Testis (tissue), 5 donors: ENCODE measurements at places on chromosomes 2 and 18.

DNA sequence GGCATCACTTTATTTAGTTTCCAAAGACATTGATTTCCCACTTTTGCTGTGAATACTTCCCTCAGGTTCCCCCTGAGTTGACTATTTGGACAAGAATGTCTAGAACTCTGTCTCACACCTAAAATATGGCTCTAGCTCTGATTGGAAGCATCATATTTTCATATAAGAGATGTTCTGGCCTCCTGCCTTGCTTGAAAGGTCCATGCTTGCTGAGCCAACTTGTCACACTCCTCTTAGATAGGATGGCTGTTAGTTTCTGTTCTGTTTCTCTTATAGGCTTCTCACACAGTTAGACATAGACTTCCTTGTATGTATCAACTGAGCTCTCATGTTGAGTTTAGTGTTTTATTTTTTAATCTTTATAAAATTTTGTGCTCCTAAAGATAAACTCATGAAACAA lies 87.1 kb downstream of the CNTNAP5 start:
- H3K27ac ChIP-seq = no peak overlapping the region
- H3K4me1 ChIP-seq = no peaks in the 10 kb centered on the region
- no peaks in the 10 kb centered on the region for H3K36me3 ChIP-seq
- H3K27me3 ChIP-seq = no peaks in the 10 kb centered on the region

GRCh38 chr18:63410792-63411191 lies 11.5 kb downstream of the VPS4B start:
- H3K4me1 ChIP-seq = peaks cover 6% of the 10 kb centered on the region
- no peak overlapping the region for H3K27ac ChIP-seq
- no peak for DNase-seq
- no peaks in the 10 kb centered on the region for H3K36me3 ChIP-seq

GRCh38 chr2:54609241-54609640 lies 114.2 kb upstream of the EML6 start:
- no peaks in the 10 kb centered on the region for H3K36me3 ChIP-seq
- no peaks in the 10 kb centered on the region for H3K27me3 ChIP-seq
- no peak for DNase-seq
- no peak overlapping the region for H3K4me3 ChIP-seq

DNA sequence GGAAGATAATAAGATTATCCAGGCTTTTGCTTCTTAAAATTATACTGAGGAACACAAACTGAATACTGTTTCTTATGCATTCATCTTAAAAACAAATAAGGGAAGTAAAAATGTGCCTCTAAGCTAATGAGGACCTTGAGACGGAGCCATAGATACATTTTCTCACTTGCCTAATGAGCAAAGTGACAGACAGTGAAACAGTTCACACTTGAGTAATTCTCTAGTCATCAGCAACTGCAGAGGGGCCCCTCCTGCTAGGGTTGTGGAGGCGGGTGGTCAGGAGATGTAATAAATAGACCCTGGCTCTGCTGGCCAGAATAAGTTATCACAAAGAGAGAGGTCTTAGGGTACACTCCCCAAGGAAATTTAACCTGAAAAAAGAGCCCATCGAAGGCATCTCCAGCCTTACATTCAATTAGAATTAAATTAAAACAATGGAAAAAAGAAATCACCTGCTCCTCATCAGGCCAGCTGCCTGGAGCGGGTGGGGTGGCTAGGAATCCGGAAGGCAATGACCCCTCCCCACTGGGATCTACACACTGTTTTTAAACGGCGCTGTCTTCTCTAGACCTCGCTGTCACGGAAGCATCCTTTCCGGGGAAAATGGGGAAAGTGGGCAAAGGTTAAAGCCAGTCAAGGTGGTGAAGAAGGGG lies 32.6 kb upstream of the INSIG2 start:
- no peaks in the 10 kb centered on the region for H3K27me3 ChIP-seq
- no peak overlapping the region for H3K4me3 ChIP-seq
- no peaks in the 10 kb centered on the region for H3K36me3 ChIP-seq

DNA sequence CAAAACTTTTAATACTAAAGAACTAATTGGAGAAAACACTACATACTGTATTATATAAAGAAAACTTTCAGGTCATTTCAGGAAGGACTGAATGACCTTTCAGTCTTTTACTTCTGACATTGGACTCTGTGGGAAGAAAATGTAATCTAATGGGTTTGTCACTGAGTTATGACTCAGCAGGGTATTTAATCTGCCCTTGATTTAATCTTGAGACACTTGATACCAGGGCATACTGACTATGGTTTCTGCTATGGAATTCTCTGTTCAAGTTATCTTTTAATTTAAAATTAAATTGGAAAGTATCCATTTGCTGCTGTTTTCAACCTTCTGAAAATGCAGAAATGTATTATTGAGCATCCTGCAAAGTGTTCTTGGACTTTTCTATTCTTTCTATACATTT lies 354.2 kb upstream of the GALNT5 start:
- no peak for DNase-seq
- no peaks in the 10 kb centered on the region for H3K4me1 ChIP-seq
- H3K4me3 ChIP-seq = no peak overlapping the region

GRCh38 chr2:69456950-69457445 lies 19.8 kb upstream of the NFU1 start:
- no peak overlapping the region for H3K4me3 ChIP-seq
- H3K36me3 ChIP-seq = no peaks in the 10 kb centered on the region
- no peaks in the 10 kb centered on the region for H3K27me3 ChIP-seq
- no peak for DNase-seq
- H3K4me1 ChIP-seq = no peaks in the 10 kb centered on the region

- H3K27ac ChIP-seq = no peak overlapping the region
- H3K36me3 ChIP-seq = no peaks in the 10 kb centered on the region
- no peak overlapping the region for H3K4me3 ChIP-seq
- DNase-seq = no peak
Measured at GRCh38 chr2:196101325-196101991, 32.8 kb upstream of the DNAH7 start.

- no peak overlapping the region for H3K4me3 ChIP-seq
- no peaks in the 10 kb centered on the region for H3K27me3 ChIP-seq
- no peak for DNase-seq
- H3K36me3 ChIP-seq = no peaks in the 10 kb centered on the region
Measured at GRCh38 chr18:79422022-79422782, 26.5 kb downstream of the NFATC1 start.

GRCh38 chr2:102141970-102142828 lies at the start of gene IL1R1:
Gene IL1R1, plus strand, starts transcription at chr2:102142746. Its CDS starts 14,979 bp downstream, at chr2:102157725.
- H3K27ac ChIP-seq = peak within 1 kb of the TSS; percentile 73
- peaks cover 11% of the 10 kb centered on the region for H3K4me1 ChIP-seq
- no peaks in the 10 kb centered on the region for H3K27me3 ChIP-seq
- DNase-seq = peak; percentile 81
- H3K4me3 ChIP-seq = peak within 1 kb of the TSS; percentile 59
- no peaks in the 10 kb centered on the region for H3K36me3 ChIP-seq

DNA sequence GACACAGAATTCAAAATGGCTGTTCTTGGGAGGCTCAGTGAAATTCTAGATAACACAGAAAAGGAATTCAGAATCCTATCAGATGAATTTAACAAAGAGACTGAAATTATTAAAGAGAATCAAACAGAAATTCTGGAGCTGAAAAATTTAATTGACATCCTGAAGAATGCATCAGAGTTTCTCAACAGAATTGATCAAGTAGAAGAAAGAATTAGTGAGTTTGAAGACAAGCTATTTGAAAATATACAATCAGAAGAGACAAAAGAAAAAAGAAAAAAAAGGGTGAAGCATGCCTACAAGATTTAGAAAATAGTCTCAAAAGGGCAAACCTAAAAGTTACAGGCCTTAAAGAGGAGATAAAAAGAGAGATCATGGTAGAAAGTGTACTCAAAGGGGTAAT lies 12.0 kb upstream of the RANBP2 start:
- no peaks in the 10 kb centered on the region for H3K4me1 ChIP-seq
- H3K36me3 ChIP-seq = no peaks in the 10 kb centered on the region
- no peak overlapping the region for H3K4me3 ChIP-seq
- H3K27me3 ChIP-seq = no peaks in the 10 kb centered on the region
- no peak for DNase-seq
- no peak overlapping the region for H3K27ac ChIP-seq

- no peak for DNase-seq
- H3K36me3 ChIP-seq = no peaks in the 10 kb centered on the region
- H3K27me3 ChIP-seq = no peaks in the 10 kb centered on the region
- no peak overlapping the region for H3K27ac ChIP-seq
Measured at GRCh38 chr2:180742801-180743200, 237.6 kb upstream of the UBE2E3 start.

GRCh38 chr18:60053747-60054304 lies 154.0 kb downstream of the PMAIP1 start:
- no peak overlapping the region for H3K4me3 ChIP-seq
- no peaks in the 10 kb centered on the region for H3K4me1 ChIP-seq
- no peak overlapping the region for H3K27ac ChIP-seq

- peaks cover 19% of the 10 kb centered on the region for H3K4me1 ChIP-seq
- H3K27me3 ChIP-seq = no peaks in the 10 kb centered on the region
- no peak for DNase-seq
- H3K4me3 ChIP-seq = no peak overlapping the region
- H3K36me3 ChIP-seq = no peaks in the 10 kb centered on the region
Measured at GRCh38 chr2:85164145-85164569, 31.0 kb downstream of the TCF7L1 start.

- no peak overlapping the region for H3K4me3 ChIP-seq
- no peak overlapping the region for H3K27ac ChIP-seq
- DNase-seq = no peak
- no peaks in the 10 kb centered on the region for H3K27me3 ChIP-seq
- H3K36me3 ChIP-seq = no peaks in the 10 kb centered on the region
Measured at GRCh38 chr2:160581035-160581434, 87.4 kb upstream of the RBMS1 start.

DNA sequence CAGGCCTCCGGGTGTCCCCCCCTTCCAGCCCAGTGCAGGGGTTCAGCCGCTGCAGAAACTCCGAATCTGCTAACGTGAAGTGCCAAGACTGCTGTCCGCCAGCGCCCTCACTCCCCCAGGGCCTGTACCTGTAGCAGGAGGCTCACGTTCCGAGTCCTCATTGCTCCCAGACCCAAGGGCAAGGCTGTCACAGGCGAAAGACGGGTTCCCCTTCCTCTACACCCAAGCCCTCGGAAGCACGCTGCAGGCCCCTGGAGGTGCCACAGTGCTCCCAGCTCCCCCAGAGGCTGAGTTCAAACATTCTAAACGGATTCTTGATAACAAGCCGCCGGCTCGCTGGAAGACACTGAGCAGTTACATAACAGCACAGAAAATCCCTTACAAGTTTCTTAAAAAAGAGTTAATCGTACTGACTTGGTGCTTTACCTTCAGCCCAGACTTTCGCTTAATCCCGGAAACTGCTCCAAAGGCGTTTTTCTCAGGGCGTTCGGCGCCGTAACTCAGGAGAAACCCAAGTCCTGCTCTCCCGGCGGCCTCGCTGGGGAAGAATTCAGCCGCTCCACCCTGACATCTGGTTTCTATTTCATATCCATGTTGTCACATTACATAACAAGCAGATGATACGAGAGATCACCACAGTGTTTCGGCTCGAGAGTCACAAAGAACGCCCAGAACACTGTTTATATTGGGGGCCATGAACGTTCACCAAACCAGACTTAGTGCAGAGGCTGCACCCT lies 92.0 kb downstream of the HDAC4 start:
- no peaks in the 10 kb centered on the region for H3K27me3 ChIP-seq
- DNase-seq = peak; percentile 68
- H3K4me1 ChIP-seq = peaks cover 55% of the 10 kb centered on the region
- peak overlapping the region; percentile 76 for H3K27ac ChIP-seq
- no peaks in the 10 kb centered on the region for H3K36me3 ChIP-seq
